Calu3 (cell line): ENCODE measurements at places on chromosomes 6 and 20. TPM values are rescaled to one million over a fixed set of nuclear protein-coding genes. Genes with fewer than 3 reads are reported as not detected.

GRCh38 chr20:6924681-6925080, 157.2 kb downstream of the BMP2 start:
- no peak for DNase-seq

- no peak for DNase-seq
Measured at GRCh38 chr6:37205175-37205996, 35.4 kb downstream of the PIM1 start.

- no peak for DNase-seq
Measured at GRCh38 chr6:151699719-151700118, 107.8 kb upstream of the ESR1 start.

GRCh38 chr6:35065441-35065800, 75.7 kb downstream of the TCP11 start:
- no peak for DNase-seq

GRCh38 chr6:112936079-112936472, 588.9 kb downstream of the RFPL4B start:
- no peak for DNase-seq

DNA sequence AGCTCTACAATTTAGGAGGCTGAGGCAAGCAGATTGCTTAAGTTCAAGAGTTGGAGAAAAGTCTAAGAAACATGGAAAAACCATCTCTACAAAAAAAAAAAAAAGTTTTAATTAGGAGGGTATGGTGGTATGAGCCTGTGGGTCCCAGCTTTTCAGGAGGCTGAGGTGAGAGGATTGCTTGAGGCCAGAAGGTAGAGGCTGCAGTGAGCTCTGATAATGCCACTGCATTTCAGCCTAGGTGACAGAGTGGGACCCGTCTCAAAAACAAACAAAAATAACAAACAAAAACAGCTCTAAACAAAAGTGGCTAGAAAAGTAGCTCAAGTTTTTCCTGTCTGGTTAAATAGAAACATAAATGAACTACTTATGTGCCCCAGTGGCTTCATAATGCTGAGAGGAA, 2133.6 kb upstream of the DEFB115 start:
- no peak for DNase-seq

- DNase-seq: no peak
Measured at GRCh38 chr6:45678285-45678607, 300.5 kb upstream of the SUPT3H start.

- DNase-seq: no peak
Measured at GRCh38 chr6:113447088-113447831, 409.9 kb upstream of the MARCKS start.

Gene ESF1
- 14.7 and 15.1 TPM in 2 replicates for total RNA-seq

DNA sequence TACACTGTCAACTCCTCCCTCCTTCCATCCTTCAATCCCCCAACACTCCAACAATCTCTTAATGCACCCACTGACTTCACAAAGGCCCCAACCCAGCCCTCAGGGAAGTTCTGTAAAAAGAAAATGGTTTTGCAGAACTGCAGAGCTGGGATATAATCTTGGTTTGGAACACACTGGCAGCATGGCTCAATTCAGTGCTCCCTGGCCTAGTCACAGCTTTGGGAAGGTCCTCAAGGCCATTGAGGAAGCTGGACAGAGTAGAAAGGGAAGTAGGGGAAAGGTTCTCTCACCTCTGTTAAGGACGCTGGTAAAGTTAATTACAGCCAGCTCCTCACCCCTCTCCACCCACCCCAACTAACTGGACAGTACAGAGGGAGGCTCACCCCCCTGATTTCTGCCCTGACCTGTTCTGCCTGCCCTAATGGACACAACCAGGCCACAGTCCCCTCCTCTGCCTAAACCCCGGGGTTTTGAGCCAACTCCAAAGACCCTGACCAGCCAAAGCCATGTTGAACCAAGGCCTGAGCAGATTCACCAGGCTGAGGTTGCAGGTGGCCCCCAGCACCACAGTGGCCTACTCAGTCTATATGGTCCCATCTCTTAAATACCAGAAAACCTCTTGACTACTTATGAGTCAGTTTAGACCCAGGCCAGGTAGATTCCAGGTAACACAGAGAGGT, 49.2 kb downstream of the MAFB start:
- no peak for DNase-seq

DNA sequence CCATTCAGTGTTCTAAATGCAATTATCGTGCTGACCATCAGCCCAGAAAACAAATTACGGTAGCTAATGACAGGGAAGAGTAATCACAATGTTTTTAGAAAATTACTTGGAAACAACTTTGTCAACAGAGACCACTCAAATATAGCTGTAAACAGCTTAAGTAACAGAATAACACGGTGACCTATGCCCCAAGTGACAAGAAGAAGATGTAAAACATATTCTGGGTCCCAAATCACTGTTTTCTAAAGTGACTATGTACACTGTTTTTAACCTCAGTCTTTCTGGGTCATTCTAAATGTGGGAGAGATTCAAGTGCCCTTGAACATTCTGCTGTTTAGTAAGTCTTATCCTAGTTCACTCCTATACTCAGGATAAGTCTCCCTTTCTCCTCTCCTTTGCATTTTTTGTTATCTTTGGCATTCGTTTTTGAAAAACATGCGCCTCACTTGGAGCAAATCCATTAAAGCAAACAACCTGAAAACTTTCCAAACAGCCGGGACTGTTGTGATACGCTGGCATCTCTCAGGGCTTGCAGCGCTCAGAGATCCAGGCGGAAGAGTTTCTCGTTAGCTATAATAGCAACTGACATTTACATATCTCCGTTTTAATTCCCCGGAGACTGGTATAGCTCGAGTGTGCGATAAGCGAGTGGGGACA, 114.5 kb upstream of the SOX4 start:
- no peak for DNase-seq
